T-helper 17 cell (primary cell): ENCODE measurements at places on chromosomes 16 and 17. TPM values are rescaled to one million over a fixed set of nuclear protein-coding genes. Genes with fewer than 3 reads are reported as not detected.

DNA sequence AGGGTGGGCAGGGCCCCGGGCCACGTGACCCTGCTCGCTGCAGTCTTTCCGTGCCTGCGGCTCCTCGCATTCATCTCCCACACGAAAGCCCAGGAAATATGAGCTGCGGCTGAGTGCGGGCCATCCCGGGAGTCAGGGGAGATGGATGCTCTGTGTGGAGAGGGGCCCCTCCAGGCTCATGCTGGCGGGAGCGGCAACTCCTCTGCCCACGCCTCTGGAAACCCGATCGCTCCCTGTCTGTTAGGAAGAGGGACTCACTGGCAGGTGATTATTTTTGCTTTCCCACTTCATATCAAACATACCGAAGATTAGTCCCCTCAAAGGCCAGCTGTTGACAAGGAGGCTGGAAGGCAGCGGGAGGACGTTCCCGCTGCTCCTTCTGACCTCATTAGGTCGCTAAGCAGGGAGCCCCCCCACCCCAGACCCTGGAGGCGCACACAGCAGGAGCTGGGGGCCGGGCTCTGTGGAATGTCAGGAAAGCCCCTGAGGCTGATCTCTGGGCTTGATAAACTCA lies 228.5 kb downstream of the FOXL1 start:
- DNase-seq, result no peak

Gene C1QTNF8
- total RNA-seq, result not detected

Gene PTX4
- not detected for total RNA-seq

GRCh38 chr16:15953477-15953876 lies 4.1 kb downstream of the ABCC1 start:
- DNase-seq, result no peak

DNA sequence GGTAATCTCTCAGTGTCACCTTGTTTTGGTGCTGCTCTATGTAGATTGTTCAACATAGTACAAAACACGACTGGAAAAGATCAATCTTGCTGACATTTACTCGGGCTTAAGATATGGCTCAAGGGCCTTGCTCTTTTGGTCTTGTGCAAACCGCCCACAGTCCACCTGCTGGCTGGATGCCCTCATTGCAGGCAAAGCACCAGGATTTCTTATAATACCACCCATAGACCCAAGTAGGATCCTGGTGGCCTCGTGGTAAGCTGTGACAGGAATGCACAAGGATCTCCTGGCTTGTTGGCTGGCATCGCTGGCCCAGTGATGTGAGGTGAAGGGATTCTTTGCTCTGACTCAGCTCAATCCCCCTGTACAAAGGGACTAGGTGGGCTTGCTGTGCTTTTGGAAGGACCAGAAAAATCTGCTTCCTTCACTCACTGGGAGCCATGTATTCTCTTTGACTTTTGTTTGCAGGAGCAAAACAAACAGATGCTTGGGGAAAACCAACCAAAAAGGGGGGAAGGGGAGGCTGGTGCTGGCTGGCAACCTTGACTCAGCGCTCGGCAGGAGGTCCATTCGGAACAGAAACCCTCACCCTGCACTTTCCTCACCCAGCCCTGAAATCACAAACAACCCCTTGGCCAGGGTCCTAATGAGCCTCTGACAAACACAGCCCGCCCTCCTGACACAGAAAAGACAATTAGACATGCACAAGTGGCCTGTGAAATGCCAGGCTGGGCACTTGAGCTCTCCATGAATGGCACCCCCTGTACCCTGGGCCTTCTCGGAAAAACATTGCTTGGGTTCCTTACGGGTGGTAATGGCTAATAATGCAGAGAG lies 36.6 kb upstream of the MED9 start:
- peak; percentile 68 for DNase-seq

GRCh38 chr16:74563828-74564263 lies 43.1 kb downstream of the GLG1 start:
- DNase-seq, result no peak

- DNase-seq, result no peak
Observed at GRCh38 chr17:73470316-73470826, 158.6 kb upstream of the CDC42EP4 start.

Gene GAST
- total RNA-seq, result not detected

DNA sequence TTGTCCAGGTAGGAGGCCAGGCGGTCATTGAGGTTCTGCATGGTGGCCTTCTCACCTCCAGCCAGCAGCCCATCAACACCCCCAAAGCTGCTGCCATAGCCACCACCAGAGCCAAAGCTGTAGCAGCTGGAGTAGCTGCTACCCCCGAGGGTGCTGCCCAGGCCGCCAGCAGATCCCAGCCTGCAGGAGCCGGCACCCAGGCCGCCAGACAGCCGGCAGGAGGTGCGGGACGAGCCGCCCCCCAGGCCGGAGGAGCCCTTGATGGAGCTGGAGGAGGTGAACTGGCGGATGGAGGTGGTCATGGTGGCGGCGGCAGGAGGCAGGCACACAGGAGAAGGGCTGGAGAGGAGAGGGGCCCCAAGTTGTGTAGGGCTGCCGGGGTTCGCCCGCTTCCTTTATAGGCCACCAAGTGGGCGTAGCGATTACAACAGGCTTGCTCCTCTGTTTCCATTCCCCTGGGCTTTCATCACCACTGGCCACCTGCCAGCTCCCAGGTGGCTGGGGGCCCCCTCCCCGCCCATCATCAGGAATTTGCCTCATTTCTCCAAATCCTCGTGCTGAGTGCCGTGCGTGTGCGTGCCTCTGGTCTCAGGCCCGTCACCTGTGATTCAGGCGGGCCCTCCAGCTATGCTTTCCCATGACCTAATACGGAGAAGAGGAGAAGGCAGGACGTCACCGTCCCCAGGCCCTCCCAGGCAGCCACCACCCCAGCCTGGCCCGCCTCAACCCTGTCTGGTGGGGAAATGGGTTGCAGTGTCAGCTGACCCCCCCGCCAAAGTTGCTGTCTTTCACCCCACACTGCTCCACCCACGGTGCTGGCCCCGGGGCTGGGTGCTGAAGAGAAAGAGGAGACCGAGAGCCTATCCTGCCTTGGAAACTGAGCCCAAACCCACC lies at the start of gene KRT17:
KRT17 (minus strand) TSS at position 368 of the 894 bp plus-strand sequence; CDS start at position 302, 66 bp downstream.
- DNase-seq, result no peak
